SHP77 treated with DMSO at 0.1 percent for 48 hours (cell line): ENCODE measurements at places on chromosomes 3 and 15.
A peak's percentile ranks its signal among the peaks of the same experiment; 100 is the strongest.

GRCh38 chr15:56244811-56245576 lies 1.3 kb upstream of the RFX7 start:
- DNase-seq, result peak; percentile 74

DNA sequence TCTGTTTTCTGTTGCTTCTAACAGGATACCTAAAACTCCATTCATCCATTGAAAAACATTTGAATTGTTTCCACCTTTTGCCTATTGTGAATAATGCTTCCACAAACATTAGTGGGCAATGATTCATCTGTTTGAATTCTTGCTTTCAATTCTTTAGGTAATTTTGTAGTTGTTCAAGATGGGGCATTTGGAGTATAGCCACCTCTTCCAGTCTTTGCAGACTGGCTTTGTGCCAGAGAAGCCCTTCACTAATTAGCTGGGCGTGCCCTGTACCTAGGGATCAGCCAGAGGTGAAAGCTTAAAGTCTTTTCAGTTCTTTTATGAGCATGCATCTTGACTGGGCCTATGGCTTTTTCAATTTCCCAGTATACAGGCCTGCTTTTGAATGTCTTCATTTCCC lies 10.9 kb downstream of the RTP1 start:
- DNase-seq, result no peak

DNA sequence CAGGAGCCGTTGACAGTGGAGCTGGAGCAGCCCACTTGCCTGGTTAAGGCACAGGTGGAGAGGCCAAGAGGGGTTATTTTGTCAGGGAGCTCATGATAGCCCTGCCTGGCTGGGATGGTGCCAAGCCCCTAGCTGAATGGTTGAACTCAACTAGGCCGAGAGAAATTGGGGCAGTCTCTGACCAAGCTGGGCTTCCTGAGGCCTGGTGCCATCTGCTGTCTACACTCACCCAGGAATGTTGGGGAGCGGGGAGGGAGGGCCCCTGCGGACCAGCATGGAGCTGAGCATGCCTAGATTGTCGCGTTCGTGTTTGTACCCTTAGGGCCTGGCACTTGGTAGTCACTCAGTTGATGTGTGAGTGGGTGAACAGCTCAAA lies 1.2 kb downstream of the BRPF1 start:
- DNase-seq, result no peak

DNA sequence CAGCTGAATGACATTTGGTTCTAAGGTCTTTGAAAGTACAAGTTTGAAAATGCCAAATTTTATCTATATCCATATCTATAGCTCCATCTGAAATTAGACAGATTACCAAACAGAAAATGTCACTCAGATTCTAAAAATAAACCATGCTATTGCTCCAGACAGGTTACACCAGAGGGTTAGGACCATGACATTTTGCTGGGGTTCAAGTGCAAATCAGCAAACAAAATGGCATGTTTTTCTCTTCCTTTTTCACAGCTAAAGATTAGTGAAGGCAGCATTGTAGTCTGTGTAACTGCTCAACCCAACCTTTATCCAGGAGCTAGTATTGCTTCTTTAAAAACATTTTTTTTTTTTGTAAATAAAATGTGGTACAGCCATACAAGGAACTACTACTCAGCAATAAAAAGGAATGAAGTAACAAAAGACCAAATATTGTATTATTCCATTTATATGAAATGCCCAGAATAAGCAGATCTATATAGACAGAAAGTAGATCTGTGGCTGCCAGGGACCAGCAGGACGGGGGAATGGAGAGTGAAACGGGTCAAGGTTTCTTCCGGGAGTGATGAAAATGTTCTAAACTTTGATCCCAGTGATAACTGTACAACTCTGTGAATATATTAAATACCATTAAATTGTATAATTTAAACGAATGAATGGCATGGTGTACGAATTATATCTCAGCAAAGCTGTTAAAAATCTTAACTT lies 18.2 kb downstream of the VGLL4 start:
- no peak for DNase-seq

DNA sequence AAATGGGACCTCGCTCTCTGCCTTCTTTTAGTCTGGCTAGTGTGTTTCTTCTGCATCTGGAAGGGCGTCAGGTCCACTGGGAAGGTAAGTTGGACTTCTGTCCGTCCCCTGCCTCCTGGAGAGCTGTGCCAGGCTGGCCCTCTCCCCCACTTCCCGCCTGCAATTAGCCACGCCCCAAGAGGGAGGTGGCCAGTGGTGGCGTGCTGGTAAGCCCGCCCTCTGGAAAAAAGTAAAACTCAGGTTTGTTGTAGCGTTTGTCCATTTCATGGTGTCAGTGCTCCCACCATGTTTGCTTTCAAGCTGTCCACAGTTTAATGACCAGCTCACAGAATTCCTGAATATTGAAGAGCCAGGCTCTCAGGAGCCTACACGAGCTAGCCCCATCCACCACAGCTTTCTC lies 55.6 kb downstream of the SLC6A6 start:
- no peak for DNase-seq

GRCh38 chr3:10810376-10810775 lies 5.7 kb upstream of the SLC6A11 start:
- no peak for DNase-seq

- no peak for DNase-seq
These were observed 11.0 kb upstream of the FILIP1L start for GRCh38 chr3:100125161-100125938.
